Colonic mucosa (tissue), 4 donors: ENCODE measurements at places on chromosomes 11 and 22. TPM values are rescaled to one million over a fixed set of nuclear protein-coding genes. Genes with fewer than 3 reads are reported as not detected.

SPDYC gene
- not detected for total RNA-seq

APLNR gene
- 7.1 TPM for total RNA-seq

LRRC10B gene
- 0.54 TPM for total RNA-seq

MS4A15 gene
- total RNA-seq: not detected

DNA sequence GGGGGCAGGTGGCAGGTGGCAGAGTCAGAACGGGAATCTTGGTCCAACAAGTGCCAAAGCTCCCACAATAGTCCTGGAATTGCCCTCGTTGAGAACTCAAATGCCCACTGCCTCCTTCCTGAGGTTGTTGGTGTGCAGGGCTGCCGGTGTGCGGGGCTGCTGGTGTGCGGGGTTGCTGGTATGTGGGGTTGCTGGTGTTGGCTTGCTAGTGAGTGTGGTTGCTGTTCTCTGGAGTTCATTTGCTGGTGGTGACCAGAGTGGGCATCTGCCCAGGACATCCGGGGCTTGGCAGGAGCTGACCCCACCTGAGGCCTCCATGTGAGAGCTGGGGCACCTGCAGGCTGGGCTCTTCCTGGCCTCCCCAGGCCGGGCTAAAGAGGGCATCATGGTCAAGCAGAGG lies 14.0 kb upstream of the MPPED1 start:
- no peak for DNase-seq

DNA sequence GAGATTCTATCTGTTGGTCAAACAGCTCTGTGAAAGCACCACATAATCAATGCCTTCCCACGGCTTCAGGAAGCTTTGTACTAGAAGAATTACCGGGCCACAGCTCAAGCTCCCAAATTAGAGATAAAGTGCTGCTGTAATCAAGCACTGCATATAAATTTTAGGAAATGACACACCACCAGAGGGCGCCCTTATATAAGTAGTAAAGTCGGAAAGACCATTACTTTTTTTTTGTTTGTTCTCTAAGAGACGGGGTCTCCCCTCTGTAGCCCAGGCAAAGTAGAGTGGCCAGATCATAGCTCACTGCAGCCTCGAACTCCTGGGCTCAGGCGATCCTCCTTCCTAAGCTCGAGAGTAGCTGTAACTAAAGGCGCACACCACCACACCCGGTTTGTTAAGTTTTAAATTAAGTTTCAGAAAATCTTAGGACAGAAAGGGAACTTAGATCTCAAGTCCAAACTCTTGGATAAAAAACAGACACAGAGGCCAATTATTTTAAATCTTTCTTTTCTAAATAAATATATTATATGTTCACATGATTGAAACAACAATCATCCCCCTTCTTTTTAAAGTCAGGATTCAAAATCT lies 32.6 kb downstream of the PRCP start:
- peak; percentile 86 for DNase-seq

DNA sequence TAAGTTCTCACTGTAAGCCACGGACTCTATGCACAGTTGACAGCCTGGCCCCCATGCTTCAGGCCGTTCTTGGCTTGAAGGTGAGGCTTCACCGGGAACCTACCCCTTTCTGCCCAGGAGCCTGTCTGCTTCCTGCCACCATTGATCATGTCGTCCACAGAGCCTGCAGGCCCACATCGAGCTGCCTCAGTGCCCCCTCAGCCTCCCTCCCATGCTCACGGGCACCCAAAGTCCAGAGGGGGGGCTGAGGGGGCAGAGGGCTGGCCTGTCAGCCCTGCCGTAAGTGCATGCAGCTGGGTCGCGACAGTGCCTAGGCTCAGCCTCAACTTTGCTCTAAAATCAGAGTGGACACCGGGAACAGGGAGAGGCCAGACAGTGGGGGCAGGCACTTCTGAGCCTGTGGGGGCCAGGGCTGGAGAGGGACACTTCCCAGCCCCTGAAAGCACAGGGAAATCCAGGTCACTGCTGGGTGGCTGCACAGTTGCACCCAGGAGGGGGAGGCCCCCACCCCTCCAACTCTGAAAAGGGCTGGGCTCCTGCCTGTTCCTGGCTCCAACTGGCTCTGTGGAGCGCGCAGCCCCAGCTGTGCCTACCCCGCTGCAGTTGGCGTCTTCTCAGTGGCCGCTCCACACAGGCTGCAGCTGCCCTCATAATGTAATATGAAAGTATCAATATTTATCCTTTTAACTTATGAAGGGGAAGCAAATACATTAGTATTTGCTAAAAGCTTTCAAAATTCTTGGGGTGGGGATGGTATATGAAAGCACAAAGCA lies 598.6 kb downstream of the DLG2 start:
- no peak for DNase-seq

GRCh38 chr11:94145916-94146315 lies 17.3 kb downstream of the PANX1 start:
- no peak for DNase-seq

GRCh38 chr11:68818181-68818580 lies 23.5 kb downstream of the CPT1A start:
- DNase-seq: no peak
